ENCODE measurements at places on chromosomes 1 and 21.

GRCh38 chr1:180230791-180231505 lies 884 bp downstream of the LHX4 start:
- DNase-seq = no peak

- no peak for DNase-seq
Observed at GRCh38 chr1:45322486-45323040, 4.1 kb upstream of the HPDL start.

DNA sequence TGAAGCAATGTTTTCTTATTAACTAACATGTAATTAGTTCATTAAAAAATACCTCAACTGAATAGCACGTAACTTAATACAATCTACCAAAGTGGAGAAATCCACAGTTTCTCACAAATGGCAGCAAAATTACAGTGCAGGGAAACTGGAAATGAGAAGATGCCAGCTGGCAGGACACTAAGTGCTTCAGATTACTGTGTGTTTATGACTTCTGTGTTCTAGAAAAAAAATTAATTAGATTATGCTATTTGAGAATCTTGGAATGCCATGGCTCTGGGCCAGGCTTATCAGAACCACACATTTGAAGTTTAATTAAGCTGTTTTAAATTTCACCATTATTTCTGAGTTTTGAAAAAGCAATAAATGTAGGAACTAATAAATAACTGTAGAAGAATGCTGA lies 357.6 kb downstream of the TGFB2 start:
- DNase-seq = no peak

- no peak for DNase-seq
Observed at GRCh38 chr1:234208791-234209190, 164.5 kb upstream of the COA6 start.

Measured in stimulated activated CD8-positive, alpha-beta memory T cell treated with anti-CD3 and anti-CD28 coated beads, Interleukin-2, amount 100 ng/mL, for 48 hours (primary cell).